Stimulated activated CD4-positive, alpha-beta T cell treated with anti-CD3 and anti-CD28 coated beads, Interleukin-15, amount 100 ng/mL, for 24 hours (primary cell): ENCODE measurements at places on chromosomes 3 and 15.

DNA sequence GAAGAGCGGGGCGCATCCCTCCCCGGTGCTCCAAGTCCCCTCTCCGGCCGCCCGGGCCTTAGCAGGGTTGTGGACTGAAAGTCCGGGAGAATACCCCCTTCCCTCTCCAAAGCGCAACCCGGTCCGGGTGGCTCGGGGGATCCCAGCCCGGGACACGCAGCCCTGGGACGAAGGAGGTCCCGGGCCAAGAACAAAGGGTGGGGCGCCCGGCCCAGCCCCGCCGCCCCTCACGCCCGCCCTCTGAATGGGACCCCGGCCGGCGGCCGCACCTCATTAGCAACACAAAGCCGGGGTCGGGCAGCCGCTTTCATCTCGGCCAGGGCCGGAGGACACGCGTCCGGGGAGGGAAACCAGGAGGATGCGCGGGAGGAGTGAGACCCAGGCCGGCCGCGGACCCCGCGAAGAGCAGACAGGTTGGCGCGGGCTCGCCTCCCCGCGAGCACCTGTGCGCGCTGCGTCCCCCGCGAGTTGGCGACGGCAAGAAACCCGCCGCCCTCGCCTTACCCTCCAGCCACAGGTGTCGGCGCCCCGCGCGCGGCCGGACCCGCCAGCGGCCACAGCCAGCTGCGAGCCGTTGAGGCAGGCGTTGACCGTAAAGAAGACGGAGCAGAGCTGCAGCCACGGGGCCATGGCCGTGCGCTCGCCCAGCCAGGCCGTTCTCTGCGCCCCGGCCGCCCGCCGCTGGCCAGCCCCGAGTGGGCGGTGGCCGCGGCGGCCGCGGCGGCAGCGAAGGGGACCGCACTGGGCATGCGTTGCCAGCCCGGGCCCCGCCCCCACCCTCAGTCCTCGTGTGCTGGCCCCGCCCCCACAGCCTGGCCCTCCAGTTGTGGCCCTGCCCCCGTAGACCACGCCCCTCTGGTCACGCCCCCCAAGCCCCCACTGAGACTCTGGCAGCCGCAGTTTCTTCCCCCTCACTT is at the start of gene IL17RD:
Gene IL17RD (minus strand): TSS at position 697 of the 917 bp plus-strand sequence. CDS start 67 bp downstream, at position 630.
- DNase-seq, result peak; percentile 81

DNA sequence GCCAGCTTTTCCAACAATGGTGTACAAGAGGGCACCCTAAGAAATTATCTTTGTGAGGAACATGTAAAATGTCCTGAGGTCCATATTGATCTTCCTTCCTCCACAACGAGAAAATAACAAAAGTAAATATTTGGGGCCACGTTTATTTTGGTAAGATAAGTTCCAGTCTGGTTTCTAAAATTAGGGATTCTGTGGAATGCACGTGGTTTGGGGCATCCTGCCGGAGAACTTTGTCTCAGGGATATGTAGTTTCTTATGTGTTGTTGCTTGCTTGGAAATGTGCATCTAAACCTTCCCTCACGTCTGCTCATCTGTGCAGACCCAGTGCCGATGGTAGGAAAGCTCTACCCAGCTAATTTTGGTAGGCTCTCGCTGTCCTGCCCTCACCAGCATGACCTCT is 62.8 kb downstream of the CTDSPL start:
- DNase-seq, result no peak

DNA sequence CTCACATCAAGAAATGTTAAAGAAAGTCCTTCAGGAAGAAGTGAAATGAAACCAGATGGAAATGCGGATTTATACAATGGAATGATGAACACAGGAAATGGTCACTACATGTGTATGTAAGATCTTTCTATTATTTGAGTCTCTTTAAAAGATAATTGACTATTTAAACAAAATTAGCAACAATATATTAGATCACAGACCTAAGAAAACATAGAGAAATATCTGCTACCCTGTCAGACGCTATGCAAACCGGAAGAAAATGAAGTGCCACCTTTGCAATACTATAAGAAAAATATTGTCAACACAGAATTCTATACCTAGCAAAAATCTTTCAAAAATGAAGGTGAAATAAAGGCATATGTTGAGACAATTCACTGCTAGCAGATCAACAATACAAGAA is 17.2 kb downstream of the RAB6B start:
- no peak for DNase-seq

DNA sequence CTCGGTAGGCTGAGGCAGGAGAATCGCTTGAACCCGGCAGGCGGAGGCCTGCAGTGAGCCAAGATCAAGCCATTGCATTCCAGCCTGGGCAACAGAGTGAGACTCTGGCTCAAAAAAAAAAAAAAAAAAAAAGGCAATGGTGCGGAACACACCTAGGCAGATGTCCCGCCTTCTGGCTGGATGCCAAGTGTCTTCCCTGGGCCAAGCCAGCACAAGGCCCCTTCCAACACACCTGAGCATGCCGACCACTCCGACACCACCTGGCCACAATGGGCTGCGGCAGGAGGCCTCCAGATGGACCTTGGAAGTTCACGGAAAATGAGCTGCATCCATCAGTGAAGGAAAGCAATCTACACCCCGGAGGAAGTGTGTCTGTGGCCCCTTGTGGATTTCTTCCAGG is 19.0 kb downstream of the NUP210 start:
- DNase-seq, result no peak

DNA sequence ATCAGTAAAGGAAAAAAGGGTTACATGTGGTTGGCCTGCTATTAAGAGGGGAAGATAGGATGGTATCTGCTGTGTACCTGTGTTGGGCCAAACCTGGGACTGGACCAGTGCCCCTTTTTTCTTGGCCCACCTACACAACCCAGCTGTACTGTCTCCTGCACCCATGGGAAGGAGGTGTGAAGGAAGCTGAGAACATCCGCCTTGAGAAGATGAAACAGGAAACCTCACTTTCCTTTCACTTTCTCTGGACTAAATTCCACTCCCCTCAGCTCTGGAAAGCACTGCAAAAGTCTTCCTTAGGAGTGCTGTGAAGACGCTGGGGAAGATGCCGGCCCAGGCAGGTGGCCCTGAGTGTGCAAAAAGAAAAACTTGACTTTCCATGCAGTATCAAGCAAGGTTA is 37.6 kb downstream of the LRRN1 start:
- no peak for DNase-seq

DNA sequence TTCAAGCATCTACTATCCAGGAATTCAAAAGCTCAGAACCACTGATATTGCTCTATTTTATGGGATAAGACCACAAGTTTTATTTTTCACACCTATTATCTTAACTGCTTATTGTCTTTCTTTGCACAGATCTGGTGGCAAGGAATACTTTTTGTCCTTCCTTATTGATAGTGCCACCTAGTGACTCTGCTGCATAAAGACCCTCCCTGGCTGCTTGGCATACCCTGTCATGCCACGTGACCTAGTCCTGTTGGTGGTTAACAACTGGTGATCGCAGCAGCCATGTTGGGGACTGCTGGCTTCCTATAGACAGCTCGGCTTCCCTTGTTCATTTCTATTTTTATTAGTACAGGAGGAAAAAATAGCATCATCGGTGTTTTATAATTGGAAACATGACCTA is 236.3 kb downstream of the MEX3B start:
- DNase-seq, result peak; percentile 15

DNA sequence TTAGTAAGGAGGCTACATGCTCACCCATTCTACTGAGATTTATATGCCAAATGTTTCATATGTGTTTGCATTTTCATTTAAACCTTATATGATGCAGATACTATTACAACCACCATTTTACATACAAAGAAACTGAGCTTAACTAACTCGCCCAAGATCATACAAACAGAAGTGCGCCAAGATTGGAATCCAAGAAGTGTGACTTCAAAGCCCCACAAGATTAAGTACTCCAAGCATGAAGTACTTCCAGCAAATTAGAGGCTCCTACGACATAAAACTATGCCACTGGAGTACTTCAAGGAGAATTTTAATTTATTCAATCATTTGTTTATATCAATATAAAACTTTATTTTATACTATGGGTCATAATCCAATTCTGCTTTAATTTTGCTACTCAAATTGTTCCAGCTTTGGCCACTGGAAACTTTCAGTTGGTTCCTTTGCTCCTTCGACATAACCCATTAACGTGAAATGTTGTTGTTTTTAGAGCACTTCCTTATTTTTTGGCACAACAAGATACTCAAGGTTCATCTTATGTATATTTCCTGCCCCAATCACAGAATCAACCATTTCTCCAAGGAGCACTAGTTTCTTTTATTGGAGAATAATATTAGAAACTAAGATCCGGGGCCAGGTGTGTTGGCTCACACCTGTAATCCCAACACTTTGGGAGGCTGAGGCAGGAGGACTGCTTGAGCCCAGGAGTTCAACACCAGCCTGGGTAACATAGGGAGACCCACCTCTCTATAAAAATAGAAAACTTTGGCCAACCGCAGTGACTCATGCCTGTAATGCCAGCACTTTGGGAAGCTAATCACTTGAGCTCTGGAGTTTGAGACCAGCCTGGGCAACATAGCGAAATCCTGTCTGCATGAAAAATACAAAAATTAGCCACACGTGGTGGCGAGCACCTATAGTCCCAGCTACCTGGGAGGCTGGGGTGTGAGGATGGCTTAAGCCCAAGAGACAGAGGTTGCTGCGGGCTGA is 10.4 kb downstream of the INO80 start:
- DNase-seq, result no peak

DNA sequence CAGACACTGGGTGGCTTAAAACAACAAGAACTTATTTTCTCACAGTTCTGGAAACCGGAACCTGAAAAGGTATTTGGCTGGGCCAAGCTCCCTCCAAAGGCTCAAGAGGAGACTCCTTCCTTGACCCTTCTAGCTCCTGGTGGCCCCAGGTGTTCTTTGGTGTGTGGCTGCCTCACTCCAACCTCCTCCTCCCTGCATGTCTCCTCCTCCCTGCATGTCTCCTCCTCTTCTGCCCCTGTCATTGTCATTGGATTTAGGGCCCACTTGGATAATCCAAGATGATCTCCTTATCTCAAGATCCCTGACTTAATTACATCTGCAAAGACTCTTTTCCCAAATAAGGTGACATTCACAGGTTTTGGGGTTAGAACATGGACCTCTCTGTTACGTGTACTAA is 69.8 kb upstream of the MFGE8 start:
- no peak for DNase-seq

DNA sequence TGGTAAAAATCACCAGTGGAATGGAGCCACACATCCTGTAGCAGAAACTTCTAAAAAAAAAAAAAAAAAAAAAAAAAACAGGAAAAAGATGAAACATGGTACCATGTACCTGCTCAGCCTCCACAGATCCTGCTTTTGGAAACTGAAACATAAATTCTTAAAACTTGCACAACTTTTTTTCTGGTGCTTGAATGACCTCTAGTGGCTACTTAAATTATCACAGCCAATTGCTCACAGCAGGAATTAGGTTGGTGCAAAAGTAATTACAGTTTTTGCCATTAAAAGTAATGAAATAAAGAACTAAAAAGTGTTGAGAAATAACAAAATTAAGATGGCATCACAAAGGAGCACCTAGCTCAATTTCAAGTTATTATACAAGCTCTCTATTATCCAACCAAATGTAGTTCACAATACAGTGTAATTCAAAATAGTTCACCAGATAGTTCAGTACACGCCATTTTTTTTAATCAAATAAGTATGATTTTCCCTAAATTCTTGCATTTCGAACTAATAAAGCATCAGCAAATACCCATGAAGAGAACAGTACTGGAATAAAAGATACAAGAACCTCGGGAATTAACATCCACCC is 80.6 kb downstream of the ULK4 start:
- DNase-seq, result no peak

DNA sequence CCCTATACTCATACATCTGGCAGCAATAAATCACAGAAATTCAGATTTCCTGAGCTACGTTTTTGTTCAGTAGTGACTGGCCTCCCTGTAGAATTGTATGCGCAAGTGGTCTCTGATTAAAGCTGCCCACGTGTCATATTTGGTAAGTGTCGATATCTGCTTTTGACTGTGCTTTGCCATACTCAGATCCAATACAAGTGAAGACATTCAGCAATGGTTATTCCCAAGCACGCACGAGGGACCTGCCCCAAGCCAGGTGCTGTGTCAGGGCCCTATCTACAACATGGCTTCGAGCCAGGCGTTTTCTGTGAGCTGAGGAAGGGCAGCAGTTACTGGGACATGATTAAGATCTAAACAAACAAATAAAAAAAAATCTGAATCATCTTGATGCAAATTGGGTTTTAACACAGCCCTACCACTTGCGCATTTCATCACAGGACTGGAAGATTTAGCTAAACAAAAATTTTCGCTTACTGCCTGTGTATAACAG is 47.2 kb upstream of the ICE2 start:
- DNase-seq, result no peak
